Small intestine (tissue), 16 donors: ENCODE measurements at places on chromosomes 5 and 9.

GRCh38 chr5:157109744-157110143 is 900 bp upstream of the HAVCR2 start:
- no peak overlapping the region for H3K4me3 ChIP-seq
- no peak overlapping the region for H3K27ac ChIP-seq
- no peaks in the 10 kb centered on the region for H3K36me3 ChIP-seq
- no peaks in the 10 kb centered on the region for H3K27me3 ChIP-seq
- peak; percentile 33 for DNase-seq

DNA sequence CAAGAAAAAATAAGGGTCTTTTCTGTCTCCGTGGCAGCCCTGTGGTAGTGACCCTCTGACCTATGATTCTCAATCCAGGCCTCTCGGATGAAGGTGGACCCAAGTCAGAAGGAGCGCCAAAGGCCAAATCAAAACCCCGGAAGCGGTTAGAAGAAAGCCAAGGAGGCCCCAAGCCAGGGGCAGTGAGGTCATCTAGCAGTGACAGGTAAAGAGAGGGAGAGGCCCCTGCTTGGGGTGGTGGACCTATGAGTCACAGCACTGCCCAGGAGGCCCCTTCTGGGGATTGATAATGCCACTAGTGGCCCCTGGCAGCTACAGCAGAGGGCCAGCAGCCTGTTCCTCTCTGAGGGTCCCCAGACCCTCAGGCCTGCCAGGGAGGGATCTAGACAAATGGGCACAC is 6.4 kb upstream of the SLC2A8 start:
- DNase-seq, result peak; percentile 92
- H3K4me3 ChIP-seq, result no peak overlapping the region
- no peaks in the 10 kb centered on the region for H3K36me3 ChIP-seq
- peaks cover 77% of the 10 kb centered on the region for H3K4me1 ChIP-seq
- H3K27me3 ChIP-seq, result no peaks in the 10 kb centered on the region

- no peaks in the 10 kb centered on the region for H3K4me1 ChIP-seq
- peaks cover 26% of the 10 kb centered on the region for H3K36me3 ChIP-seq
- H3K27me3 ChIP-seq, result no peaks in the 10 kb centered on the region
Observed at GRCh38 chr5:134572811-134573210, 47.3 kb downstream of the JADE2 start.

DNA sequence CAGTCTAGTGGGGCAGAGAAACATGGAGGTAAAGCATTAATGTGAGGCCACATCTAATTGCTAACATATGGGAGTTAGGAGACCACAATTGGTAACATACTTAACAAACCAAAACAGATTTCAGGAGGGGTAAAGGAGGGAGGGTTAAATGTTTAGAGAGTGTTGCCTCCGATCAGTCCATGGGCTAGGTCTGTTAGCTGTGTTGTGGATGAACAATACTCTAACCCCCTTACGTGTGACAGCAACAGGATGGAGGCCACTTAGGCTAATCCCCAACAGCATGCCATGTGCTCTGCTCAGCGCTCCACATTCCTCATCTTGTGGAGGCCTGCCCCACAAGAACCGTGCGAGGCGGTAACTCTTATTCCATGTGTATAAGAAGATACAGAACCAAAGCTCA is 167.0 kb downstream of the CRB2 start:
- no peaks in the 10 kb centered on the region for H3K4me1 ChIP-seq
- DNase-seq, result no peak
- H3K27ac ChIP-seq, result no peak overlapping the region
- no peaks in the 10 kb centered on the region for H3K27me3 ChIP-seq
- peaks cover 3% of the 10 kb centered on the region for H3K36me3 ChIP-seq

DNA sequence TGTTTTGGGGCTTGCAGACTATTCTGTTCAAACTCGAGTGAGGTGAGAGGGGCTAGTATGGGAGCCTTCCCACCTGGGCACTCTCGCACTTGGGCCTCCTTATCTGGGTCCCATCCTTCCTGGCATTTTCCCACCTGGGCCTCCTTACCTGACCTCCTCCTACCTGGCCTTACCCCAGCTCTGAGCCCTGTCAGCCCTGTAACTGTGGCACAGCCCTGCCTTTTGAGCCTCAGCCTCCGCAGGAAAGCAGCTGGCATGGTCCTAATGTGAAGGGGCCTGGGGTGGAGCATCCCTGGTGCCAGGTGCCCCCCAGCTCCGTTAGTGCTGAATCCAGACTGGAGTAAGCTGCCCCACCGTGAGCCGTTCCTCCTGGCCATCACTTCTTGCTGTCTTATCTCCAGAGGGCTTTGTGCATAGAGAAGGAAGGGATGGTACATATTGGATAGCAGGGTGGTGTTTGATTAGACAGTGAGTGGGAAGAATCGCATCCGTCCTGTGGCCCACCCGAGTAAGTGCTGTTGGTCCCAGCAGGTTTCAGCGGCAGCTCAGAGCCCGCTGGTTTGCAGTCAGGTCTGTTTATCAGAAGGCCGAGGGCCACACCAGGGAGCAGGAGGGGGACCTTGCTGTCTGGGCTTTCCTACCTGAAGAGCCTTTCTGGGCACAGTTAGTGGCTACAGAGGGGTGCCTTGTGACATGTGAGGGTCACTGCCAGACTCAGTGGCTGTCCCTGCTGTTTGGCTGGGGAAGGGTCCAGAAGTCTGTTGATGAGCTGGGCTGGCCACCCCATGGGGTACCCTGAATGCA is 76.5 kb downstream of the WNK2 start:
- H3K4me1 ChIP-seq, result no peaks in the 10 kb centered on the region
- H3K36me3 ChIP-seq, result peaks cover 2% of the 10 kb centered on the region
- no peak for DNase-seq
- H3K4me3 ChIP-seq, result no peak overlapping the region
- no peaks in the 10 kb centered on the region for H3K27me3 ChIP-seq
- H3K27ac ChIP-seq, result no peak overlapping the region

DNA sequence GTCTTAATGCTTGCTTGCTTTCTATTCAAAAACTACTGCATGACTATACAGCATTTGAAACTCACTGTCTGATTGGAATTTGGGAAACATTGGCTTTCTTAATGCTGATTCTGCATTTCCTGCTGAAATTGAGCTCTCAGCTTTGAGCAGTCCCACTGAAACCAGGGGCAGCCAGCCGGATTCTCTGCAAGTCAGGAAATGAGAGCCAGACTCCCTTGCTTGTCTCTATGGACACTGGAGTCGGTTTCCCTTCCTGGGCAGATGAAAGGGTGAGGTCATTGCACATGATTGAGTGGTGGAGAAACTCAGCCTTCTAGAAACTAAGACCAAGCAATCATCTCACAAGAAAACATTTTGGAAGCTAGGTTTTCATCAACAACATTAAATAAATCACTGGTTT is 119.7 kb upstream of the SPATA31C2 start:
- DNase-seq, result peak; percentile 41
- no peak overlapping the region for H3K4me3 ChIP-seq
- H3K4me1 ChIP-seq, result peaks cover 5% of the 10 kb centered on the region
- no peaks in the 10 kb centered on the region for H3K36me3 ChIP-seq
- H3K27me3 ChIP-seq, result no peaks in the 10 kb centered on the region

GRCh38 chr5:32932241-32932935 is 221.3 kb downstream of the NPR3 start:
- DNase-seq, result no peak
- no peaks in the 10 kb centered on the region for H3K36me3 ChIP-seq
- H3K4me3 ChIP-seq, result no peak overlapping the region
- no peaks in the 10 kb centered on the region for H3K27me3 ChIP-seq

DNA sequence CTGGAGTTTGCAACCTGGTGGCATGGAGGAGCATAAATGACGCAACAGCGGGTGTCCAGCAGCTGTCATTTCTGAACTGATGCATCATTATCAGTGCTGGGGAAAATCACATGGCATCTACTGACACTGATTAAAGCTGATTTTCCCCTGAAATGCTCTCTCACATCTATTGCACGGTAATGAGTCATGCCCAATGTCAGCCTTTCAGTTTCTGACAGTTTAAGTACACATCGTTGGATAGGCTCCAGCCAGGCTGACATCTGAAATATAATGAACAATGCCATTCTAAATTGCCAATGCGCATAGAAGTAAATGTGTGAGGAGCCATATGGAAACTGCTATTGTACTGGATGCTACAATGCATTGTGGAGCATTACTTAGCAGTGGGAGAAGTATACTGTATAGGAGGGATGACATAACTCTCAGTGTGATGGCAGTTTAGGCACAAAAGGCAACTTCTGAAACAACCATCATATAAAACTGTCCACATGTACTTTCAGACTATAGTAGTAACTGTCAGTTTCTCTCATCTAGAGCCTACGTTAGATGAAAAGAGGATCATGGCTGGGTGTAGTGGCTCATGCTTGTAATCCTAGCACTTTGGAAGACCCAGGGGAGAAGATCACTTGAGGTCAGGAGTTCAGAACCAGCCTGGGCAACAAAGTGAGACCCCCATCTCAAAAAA is 389.3 kb upstream of the DMAC1 start:
- DNase-seq, result no peak
- H3K27ac ChIP-seq, result no peak overlapping the region
- no peaks in the 10 kb centered on the region for H3K4me1 ChIP-seq
- no peaks in the 10 kb centered on the region for H3K27me3 ChIP-seq

GRCh38 chr5:135373736-135374515 is 25.1 kb downstream of the MACROH2A1 start:
- no peak for DNase-seq
- peaks cover 5% of the 10 kb centered on the region for H3K36me3 ChIP-seq
- H3K4me3 ChIP-seq, result no peak overlapping the region
- no peak overlapping the region for H3K27ac ChIP-seq
- H3K27me3 ChIP-seq, result no peaks in the 10 kb centered on the region

DNA sequence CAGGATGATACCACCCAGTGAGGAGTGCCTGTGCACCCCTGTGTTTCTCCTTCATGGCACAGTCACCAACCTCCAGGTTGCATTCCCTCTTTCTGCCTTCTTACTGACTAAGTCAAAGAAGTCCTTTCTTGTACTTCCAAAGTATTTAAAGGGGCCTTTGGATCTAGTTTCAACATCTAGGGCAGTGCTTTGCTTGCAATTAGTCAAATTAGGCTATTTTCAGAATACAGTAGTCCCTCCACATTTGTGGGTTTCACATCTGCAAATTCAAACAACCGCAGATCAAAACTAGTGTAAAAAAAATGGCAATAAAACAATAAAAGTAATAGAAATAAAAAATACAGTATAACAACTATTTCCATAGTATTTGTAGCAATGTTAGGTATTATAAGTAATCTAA is 333.9 kb upstream of the SEMA6A start:
- H3K4me3 ChIP-seq, result no peak overlapping the region
- no peaks in the 10 kb centered on the region for H3K27me3 ChIP-seq
- DNase-seq, result no peak
- no peaks in the 10 kb centered on the region for H3K36me3 ChIP-seq

- H3K36me3 ChIP-seq, result no peaks in the 10 kb centered on the region
- no peak overlapping the region for H3K4me3 ChIP-seq
- no peak overlapping the region for H3K27ac ChIP-seq
- no peaks in the 10 kb centered on the region for H3K4me1 ChIP-seq
Observed at GRCh38 chr5:94485067-94485466, 133.3 kb downstream of the KIAA0825 start.

DNA sequence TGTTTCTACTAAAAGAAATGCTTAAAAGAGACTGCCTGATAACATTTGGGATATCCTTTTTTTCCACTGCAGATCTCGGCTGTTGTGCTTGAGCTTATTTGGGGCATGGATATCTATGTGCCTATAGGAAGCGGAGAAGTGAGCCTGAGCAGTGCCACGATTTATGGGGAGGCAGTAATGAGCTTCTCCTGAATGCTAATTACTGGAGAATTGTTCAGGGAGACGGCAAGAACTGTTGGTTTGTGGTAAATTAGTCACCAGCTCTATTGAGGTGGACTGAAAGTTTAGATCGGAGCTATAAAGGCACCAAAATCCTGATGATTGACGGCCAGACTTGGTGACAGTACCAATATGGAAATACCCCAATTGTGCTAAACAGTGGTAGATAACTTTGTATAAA is 186.5 kb downstream of the ARHGEF28 start:
- H3K27ac ChIP-seq, result no peak overlapping the region
- H3K4me1 ChIP-seq, result no peaks in the 10 kb centered on the region
- no peak overlapping the region for H3K4me3 ChIP-seq
- no peaks in the 10 kb centered on the region for H3K27me3 ChIP-seq
- no peaks in the 10 kb centered on the region for H3K36me3 ChIP-seq

DNA sequence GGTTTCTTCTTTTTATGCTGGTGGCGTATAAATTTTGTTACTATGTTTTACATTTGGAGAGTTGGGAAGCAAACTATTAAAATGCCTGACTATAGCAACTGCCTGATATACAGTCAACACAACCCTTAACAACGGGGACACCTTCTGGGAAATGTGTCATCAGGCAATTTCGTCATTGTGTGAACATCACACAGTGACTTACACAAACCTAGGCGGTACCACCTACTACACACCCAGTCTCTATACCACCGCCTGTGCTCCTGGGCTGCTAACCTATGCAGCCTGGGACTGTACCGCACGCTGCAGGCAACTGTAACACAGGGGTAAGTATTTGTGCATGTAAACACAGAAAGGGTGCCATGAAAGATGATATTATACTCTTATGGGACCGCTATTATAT is 1.3 kb upstream of the CDHR2 start:
- H3K36me3 ChIP-seq, result no peaks in the 10 kb centered on the region
- peaks cover 2% of the 10 kb centered on the region for H3K4me1 ChIP-seq
- H3K27ac ChIP-seq, result peak overlapping the region; percentile 98
- peak; percentile 98 for DNase-seq
- no peak overlapping the region for H3K4me3 ChIP-seq
- no peaks in the 10 kb centered on the region for H3K27me3 ChIP-seq

DNA sequence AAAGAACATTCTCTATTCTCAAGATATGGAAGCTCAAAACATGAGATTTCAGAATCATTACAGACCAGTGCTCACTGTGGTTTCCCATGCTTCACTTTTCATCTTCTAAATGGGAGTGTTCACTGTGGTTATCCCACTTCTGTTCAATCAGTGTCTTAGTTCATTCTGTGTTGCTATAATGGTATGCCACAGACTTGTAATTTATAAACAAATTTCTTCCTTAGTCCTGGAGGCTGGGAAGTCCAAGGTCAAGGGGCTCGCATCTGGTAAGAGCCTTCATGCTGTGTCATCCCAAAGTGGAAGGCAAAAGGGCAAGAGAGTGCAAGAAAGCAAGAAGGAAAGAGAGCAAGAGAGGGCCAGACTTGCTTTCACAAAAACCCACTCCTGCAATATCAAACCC is 146.3 kb downstream of the TTC39B start:
- no peaks in the 10 kb centered on the region for H3K27me3 ChIP-seq
- no peak for DNase-seq
- H3K4me3 ChIP-seq, result no peak overlapping the region
- H3K27ac ChIP-seq, result no peak overlapping the region

- no peaks in the 10 kb centered on the region for H3K27me3 ChIP-seq
- no peak overlapping the region for H3K4me3 ChIP-seq
- peak; percentile 65 for DNase-seq
- H3K4me1 ChIP-seq, result no peaks in the 10 kb centered on the region
Observed at GRCh38 chr9:27548055-27548741, 18.6 kb upstream of the MOB3B start.

DNA sequence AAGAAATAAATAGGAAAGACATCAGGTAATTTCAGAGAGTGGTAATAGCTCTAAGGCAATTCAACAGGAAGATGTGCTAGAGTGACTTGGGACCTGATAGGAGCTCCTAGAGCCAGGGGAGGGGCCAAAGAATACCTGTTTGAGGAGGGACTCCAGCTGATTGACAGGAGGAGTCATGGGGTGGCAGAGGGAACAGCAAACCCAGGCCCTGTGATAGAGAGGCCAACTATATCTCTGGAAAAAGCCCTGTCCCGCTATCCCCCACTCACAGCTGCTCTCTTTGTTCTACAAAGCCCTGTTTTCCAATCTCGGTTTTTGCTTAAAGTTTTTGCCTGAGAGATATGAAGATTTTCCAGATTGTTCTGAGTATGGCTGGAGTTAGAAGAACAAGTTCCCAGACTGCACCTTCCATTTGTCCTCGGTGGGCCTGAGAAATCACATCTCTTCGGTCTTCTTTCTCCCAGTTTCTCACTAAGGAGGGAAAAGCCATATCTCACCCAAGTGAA is 9.0 kb upstream of the NSD1 start:
- H3K4me3 ChIP-seq, result no peak overlapping the region
- H3K27ac ChIP-seq, result no peak overlapping the region
- H3K36me3 ChIP-seq, result no peaks in the 10 kb centered on the region
- H3K27me3 ChIP-seq, result no peaks in the 10 kb centered on the region
- no peak for DNase-seq
- H3K4me1 ChIP-seq, result no peaks in the 10 kb centered on the region
